ENCODE measurements at places on chromosomes 3 and 15. TPM values are rescaled to one million over a fixed set of nuclear protein-coding genes. Genes with fewer than 3 reads are reported as not detected.

The UCN2 gene
- total RNA-seq = 0.54 TPM

The CPB1 gene
- total RNA-seq = 5.6 TPM

The SUMF1 gene
- 43.3 TPM for total RNA-seq

The MAGEF1 gene
- total RNA-seq = 20.1 TPM

The EPHB3 gene
- total RNA-seq = 4.7 TPM

The CLK3 gene
- 41.5 TPM for total RNA-seq

The CRABP1 gene
- total RNA-seq = not detected

The NUP210 gene
- total RNA-seq = 0.33 TPM

The SLC9C1 gene
- total RNA-seq = 0.33 TPM

The XYLB gene
- 4.9 TPM for total RNA-seq

The ZSCAN29 gene
- 65.6 TPM for total RNA-seq

The SLC6A1 gene
- not detected for total RNA-seq

GRCh38 chr15:27660676-27661075 is 438.4 kb downstream of the OCA2 start:
- no peak for DNase-seq

- DNase-seq = no peak
Observed at GRCh38 chr3:69122403-69122802, at the start of gene LMOD3. Gene LMOD3, minus strand, starts transcription at chr3:69122595. Its CDS starts 209 bp downstream, at chr3:69122386.

- DNase-seq = no peak
Observed at GRCh38 chr15:68415061-68415460, 16.9 kb downstream of the ITGA11 start.

DNA sequence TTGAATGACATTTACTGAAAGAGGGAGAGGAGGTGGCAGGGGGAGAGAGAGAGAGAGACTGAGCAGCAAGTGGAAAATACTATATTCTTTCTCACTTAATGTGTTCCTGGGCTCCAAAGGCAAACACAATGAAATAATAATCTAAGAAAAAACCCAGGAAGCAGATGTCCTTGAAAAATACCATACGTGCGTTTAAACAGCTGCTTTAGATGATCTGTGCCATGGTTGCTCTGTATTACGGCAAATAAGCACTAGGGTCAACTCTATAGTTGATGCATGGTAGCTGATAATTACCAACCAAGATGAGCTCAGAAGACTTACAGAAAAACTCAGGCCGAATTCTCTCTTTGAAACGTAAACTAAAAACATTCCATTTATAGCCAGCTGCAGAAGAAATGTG is 410.3 kb upstream of the TBL1XR1 start:
- no peak for DNase-seq

- peak; percentile 34 for DNase-seq
Observed at GRCh38 chr3:48564022-48564421, 441 bp upstream of the UCN2 start.

- peak; percentile 87 for DNase-seq
Observed at GRCh38 chr15:35289024-35289617, 204.0 kb upstream of the NANOGP8 start.

- DNase-seq = no peak
Observed at GRCh38 chr15:78679089-78679511, 38.1 kb upstream of the CHRNB4 start.

GRCh38 chr15:71571641-71572040 is 238.7 kb upstream of the NR2E3 start:
- DNase-seq = no peak

DNA sequence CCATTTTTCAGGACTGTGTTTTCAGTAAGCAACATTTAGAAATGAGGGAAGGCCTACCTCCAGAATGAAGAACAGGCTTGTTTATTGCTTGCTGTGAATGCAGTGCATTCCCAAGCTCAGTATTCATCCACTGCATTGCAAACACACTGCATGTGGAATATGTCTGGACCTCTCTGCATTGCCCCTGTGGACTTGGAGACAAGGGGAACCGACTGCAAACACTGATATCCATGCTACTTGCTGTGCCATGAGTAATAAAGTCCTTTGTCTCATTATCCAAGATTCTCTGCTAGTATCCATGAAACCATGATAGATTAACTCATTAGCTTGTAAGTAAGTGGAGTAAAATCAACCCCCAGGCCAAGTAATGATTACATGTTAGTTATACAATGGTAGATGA is 301.2 kb upstream of the NR2E3 start:
- peak; percentile 13 for DNase-seq

DNA sequence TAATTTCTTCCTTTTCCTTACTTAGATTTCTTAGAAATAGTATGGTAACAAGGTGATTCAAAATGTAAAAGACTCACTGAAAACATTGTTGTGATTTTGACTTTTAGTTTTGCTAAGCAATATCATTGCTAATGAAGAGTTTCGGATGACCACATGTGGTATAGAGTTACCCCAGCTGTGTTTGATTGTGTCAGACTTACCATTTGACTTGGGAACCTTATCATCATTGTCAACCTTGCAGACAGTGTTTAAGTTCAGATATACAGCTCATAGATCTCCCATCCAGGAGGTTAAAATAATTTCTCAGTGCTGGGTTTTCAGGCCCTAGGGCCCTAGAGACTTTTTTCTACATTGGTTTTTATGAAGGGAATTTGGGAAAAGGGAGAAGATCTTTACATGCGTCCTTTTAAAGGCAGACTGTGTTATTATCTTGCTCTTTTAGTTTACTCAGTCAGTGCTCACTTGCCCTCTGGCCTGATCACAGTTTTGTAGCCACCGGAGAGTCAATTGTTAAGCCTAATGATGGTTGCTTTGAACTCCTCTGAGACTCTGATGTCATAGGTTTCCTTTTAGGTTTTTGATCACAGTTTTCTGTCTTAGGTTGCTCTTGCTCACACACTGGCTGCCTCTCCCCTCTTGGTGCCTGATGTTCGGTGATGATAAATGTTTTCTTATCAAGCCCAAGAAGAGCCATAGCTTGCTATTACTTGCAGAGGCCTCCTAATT is 133.5 kb upstream of the ZPLD1 start:
- DNase-seq = no peak

DNA sequence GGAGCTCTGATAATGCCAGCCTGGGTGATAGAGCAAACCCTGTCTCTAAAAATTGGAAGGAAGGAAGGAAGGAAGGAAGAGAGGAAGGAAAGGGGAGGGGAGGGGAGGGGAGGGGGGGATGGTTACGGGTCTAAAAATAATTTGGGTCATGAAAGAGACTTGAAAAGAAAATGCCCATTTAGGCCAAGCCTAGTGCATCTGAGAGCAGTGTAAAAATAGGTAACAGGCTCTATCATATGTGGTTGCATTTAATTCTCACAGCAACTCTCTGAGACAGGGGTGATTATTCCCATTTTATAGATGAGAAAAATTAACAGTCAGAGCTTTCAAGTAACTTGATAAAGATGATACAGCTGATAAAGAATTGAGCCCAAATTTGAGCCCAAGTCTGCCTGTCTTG is 3.6 kb upstream of the ECE2 start:
- no peak for DNase-seq

- no peak for DNase-seq
Observed at GRCh38 chr15:80429964-80430363, 25.8 kb downstream of the ARNT2 start.

GRCh38 chr3:17181413-17181907 is 296.7 kb downstream of the PLCL2 start:
- no peak for DNase-seq

- DNase-seq = no peak
Observed at GRCh38 chr3:136311968-136312367, 61.8 kb downstream of the PCCB start.

DNA sequence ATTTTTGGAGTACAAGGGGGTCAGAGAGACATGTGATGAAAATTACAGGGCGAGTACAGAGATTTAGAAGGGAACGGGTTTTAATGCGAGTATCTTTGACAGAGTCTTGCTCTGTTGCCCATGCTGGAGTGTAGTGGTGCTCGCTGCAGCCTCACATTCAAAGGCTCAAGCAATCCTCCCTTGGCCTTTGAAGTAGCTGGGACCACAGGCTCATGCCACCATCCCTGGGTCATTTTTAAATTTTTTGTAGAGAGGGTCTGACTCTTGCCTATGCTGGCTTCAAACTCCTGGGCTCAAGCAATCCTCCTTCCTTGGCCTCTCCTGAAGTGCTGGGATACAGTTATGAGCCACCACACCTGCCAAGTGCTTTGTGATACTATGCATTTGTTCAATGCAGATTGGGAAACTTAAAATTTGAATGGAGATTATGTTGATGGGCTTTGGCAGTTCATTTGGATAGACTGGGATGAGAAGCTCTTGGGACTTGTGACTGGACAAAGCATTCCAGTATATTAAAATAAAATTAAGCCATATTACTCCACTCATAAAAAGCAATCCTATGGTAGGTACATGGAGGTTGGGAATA is 4.0 kb upstream of the LMLN start:
- DNase-seq = no peak

- DNase-seq = peak; percentile 42
Observed at GRCh38 chr3:5188419-5189221, 1.1 kb downstream of the EDEM1 start.

- peak; percentile 14 for DNase-seq
Observed at GRCh38 chr3:43366481-43366880, 80.1 kb downstream of the SNRK start.

DNA sequence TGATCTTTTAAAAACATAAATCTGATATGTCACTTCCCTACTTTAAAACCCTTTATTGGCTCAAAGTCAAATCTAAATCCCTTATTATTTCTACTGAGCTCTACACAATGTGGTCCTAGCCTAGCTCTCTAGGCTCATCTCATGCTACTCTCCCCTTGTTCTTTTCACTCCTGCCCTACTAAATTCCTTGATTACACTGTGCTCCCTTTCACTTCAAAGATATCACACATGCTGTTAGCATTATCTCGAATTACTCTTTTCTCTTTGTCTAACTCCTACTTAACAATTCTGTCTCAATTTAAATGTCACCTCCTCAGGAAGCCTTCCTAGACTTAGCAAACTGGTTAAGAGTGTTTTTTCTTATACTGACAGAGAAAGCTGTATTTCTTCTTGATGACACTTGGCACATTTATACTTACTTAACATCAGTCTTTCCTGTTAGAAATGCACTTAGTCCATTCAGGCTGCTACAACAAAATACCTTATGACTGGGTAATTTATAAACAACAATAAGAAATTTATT is 102.0 kb downstream of the SCAPER start:
- no peak for DNase-seq

- DNase-seq = peak; percentile 20
Observed at GRCh38 chr3:88061746-88062145, 2.7 kb downstream of the ZNF654 start.

GRCh38 chr15:94015324-94015723 is 216.0 kb upstream of the MCTP2 start:
- DNase-seq = no peak

DNA sequence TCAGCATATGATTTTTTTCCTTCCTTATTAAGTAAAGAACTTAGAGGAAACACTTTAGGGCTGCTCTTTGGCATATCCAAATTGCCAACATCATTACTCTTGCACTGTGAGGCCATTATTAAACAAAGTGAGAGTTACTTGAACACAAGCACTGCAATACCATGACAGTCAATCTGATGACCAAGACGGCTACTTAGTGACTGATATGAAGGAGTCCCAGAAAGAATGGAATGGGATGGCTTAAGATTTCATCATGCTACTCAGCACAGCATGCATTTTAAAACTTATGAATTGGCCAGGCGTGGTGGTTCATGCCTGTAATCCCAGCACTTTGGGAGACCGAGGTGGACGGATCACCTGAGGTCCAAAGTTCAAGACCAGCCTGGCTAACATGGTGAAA is 55.2 kb downstream of the FAM98B start:
- no peak for DNase-seq

DNA sequence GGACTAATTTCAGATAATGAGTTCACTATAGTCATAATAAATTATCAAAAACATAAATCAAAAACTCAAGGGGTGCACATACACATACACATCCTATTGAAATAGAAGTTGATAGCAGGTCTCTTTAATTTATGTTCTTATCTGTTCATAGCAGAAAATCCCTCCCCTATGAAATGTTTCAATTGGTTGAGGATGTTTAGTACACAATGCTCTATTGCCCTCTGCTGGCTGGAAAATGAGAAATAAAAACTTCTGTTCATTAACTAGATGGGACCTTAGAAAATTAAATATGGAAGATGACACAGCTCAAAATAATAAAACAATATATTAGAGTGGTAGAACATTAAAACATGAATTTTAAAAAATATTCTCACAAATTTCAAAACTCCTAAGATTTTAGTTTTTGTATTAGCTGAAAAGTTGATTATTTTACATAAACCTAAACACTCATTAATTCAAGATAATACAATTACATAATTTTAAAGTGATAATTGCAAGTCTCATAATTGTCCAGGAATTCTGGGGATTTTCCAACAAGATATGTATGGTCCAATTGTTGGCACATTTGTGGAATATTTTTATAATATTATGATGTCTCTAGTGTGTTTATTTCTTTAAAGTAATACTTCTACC is 735.0 kb downstream of the ROBO1 start:
- DNase-seq = peak; percentile 76

DNA sequence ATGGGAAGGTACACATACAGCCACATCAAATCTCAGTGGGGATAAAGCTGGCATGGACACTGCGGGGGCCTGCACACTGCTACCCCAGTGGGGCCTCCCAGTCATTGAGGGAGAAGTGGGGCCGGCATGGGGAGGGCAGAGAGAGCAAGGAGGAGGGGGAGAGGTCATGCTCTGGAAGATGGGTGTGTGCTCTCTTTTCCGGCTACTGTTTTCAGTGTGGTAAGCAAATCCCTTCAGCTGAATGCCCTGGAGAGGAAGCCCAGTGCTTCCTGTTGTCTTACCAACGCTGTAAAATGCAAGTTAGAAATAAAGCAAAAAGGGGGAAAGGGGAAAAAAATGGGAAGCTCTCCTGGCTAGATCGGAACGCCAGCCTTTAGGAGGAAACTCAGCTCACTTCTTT is 30.8 kb downstream of the NRROS start:
- no peak for DNase-seq

DNA sequence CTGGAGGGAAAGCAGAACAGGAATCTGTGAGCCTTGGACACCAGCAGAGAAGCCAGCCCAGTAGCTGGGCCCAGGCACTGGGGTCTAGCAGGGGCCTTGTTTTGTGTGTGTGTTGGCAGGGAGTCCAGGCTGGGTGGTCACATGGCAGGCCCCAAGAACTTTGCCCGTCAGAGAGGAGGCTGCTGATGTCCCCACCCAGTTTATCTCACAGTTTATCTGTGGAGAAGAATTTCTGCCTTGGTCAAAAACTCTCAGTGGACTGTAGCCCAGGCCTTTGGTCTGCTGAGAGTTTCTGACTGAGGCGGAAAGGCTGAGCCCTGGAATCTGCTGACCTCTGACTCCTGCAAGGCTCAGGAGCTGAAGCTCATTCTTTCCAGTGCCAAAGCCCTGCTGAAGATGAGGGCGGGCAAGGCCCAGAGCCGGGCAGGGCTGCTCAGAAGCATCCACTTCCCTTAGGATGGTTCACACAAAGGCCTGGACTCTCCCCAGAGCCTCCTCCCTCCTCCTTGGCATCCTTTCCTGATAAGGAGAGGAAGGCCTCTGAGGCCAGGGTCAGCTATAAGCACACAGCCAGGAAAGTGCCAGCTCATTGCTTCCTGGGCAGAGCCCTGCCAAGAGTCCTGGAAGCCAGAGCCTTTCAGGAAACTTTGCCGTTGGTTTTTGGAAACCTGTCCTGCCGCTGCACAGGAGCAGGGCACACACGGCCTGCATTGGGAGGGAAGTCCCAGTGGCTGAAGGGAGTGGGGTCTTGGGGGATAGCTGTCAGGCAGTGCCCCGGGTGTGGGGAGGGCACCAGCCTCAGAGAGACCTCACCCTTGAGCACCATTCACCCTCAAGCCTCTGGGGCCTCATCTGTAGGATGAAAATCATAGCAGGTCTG is 37.2 kb upstream of the SLCO2A1 start:
- peak; percentile 31 for DNase-seq

- DNase-seq = no peak
Observed at GRCh38 chr3:174232658-174233429, 626.3 kb upstream of the NAALADL2 start.

All from fibroblast of the aortic adventitia (primary cell).